Osteoblast (primary cell): ENCODE measurements at places on chromosomes 7 and 10.

DNA sequence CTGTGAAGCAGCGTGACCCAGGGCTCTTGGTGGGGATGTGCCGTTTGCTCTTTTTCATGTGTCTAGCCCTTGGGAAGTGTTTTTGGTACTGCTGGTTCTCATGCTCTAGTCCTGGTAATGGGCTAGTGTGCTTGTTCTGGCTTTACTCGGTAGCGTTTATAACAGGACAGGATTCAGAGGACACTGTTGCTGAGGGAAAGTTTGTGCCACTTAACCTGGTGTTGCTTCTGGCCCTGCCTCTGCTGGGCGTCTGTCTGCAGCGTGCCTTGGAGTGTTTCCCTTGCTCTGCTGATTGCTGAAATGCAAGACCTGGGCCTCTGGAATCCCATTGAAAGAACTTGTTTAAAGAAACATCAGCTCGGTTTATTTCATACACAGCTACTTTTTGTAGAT, 35.0 kb downstream of the INPP5A start:
- DNase-seq, result no peak

DNA sequence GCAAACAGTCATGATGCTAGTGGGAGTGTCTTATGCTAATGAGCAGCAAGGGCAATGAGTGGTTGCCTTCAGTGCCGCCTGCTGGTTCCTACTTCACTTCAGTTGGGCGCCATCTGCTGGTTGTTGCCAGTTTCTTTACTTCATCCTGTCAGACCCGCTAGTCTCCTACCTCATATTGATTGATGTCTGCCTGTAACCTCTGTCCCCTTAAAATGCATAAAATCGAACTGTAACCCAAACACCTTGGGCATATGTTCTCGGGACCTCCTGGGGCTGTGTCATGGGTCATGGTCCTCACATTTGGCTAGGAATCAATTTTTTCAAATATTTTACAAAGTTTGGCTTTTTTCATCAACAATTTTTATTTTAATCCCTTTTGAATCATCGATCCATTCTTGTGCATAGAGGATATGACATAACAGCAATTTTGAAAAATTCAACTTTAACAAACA, 62.8 kb upstream of the C7orf33 start:
- DNase-seq, result peak; percentile 89

GRCh38 chr7:123719197-123719721, 29.5 kb downstream of the WASL start:
- DNase-seq, result no peak

GRCh38 chr7:167090-167855, 25.1 kb upstream of the FAM20C start:
- DNase-seq, result peak; percentile 71

GRCh38 chr7:23205909-23206767, 24.3 kb downstream of the NUP42 start:
- DNase-seq, result no peak

GRCh38 chr10:78433766-78434535, 400.3 kb downstream of the RPS24 start:
- DNase-seq, result no peak

DNA sequence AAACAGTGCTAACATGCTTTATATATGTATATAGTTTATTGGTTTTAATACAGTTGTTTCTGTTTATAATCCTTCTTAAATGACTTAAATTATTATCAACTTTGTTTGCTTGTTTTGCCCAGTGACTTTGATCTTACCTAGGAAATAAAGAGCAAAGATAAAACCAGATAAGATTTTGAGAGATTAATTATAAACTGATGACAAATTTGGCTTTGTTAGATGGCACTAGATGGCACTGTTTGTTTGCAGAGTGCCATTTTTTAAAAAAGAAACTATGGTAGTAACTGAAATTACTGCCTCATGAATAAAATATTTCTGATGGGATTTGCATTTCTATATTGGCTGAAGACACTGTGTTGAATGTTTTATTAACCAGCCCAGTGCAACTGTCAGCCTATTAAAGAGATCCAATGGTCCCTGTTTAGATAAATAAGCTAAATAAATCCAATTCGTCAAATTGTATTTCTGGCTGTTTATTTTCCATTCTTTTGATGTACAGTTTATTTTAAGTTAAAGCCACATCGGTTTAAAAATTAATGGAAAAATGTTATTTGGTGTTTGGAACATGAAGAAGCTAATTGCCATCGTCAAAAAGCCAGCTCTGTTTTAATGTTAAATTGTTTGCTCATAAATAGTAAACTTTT, 28.7 kb downstream of the VTI1A start:
- no peak for DNase-seq

GRCh38 chr7:31735991-31736982, 49.3 kb downstream of the PPP1R17 start:
- peak; percentile 41 for DNase-seq
